ENCODE measurements at places on chromosomes 1 and 21.

DNA sequence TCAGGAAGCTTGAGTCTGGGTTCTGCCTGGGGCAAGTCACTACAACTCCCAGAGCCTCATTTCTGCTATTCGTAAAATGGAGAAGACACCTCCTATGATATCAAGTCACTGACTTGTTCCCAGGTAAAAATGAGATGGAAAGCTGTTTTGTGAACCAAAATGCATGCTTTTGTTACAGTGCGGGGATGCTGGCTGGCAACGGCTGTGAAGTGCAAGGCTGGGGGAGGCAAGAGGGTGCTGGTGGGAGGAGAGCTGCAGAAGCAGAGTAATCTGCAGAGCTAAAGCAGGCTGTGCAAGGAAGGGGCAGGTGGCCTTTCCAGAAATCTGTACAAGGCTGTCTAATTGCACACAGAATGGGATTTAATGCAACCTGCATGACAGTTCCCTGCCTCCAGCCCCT, 150.9 kb downstream of the CNIH3 start:
- DNase-seq = no peak

- DNase-seq = no peak
Observed at GRCh38 chr1:179742291-179742690, 800 bp upstream of the FAM163A start.

GRCh38 chr1:200351826-200352549, 57.8 kb downstream of the ZNF281 start:
- DNase-seq = peak; percentile 32

DNA sequence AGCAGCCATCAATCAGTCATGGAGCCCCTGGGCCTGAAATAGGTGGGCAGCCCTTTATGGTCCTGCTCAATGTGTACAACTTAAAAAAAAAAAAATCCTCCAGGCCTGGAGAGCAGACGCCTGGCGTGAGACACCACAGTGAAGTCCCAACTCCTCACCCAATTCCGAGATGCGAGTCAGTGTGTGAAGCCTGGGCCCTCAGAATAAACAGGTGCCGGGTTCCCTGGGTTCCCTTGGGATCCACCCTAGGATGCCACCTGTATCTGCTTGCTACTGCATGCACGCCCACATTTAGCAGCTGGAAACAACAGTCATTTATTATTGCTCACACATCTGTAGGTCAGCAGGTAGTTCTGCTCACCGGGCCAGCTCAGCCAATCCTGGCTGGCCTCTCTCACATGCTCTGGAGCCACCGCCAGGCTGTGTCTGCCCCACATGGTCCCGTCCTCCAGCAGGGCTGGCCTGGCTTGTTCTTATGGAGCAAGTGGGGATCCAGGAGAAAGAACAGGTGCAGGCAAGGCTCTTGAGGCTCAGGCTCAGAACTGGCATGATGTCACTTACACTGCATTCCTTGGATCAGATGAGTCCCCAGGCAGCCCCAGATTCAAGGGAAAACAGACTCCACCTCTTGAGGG, 172.7 kb downstream of the NPHP4 start:
- DNase-seq = no peak

DNA sequence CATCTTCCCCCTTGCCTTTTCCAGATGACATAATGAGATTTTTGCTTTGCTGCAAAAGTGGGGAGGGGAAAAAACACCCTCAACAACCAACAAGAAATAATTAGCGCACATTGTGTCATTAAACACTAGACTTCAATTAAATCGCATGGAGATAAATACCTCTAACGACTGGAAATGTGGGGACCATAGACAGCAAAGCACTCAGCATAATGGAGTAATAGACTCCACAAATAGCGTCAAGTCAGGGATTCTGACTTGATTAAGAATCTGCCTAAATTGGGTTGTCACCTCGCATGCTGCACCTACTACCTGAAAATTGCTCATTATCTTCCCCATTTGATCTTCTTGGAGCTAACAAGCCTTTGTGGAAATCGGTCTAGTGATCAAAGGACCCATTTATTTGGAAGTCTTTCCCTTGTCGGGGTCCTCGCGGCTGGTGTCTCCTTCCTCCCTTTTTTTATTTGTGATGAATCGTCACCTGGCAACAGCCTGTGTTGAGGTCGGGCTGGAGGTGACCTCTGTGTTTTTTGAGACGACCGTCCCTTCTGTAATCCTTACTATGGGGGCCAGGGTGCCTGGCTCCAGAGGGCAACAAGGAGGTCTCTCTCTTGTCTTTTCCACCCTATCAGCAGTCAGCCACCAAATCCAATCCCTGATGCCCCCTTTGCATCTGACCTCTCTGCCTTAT, 75.3 kb upstream of the IGSF21 start:
- no peak for DNase-seq

GRCh38 chr1:85484264-85484663, 19.3 kb upstream of the DDAH1 start:
- no peak for DNase-seq

- no peak for DNase-seq
Observed at GRCh38 chr1:212475151-212475550, 42.4 kb downstream of the NENF start.

- no peak for DNase-seq
Observed at GRCh38 chr1:79885101-79885500, 878.6 kb upstream of the ADGRL4 start.

GRCh38 chr1:119554183-119554582, 47.2 kb downstream of the HSD3B1 start:
- DNase-seq = no peak

DNA sequence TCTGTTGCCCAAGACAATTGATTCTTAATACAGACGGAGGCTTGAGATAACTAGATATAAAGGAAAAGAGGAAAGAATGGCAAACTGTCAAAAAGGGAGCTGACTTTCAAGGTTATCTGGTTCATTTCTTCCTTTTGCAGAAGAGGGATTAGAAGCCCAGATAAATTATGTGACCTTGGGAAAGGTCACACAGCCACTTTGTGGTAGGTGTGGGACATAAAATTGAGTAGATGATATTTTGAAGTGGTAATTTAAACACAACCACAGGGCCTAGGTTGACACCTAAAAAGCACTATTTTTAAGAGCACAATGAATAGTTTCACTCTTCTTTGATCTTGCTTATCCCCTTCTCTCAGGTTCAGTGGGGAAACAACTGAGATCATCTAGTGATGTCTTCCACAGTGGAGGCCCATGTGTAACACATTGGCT, 16.9 kb upstream of the KIAA0040 start:
- DNase-seq = peak; percentile 42

DNA sequence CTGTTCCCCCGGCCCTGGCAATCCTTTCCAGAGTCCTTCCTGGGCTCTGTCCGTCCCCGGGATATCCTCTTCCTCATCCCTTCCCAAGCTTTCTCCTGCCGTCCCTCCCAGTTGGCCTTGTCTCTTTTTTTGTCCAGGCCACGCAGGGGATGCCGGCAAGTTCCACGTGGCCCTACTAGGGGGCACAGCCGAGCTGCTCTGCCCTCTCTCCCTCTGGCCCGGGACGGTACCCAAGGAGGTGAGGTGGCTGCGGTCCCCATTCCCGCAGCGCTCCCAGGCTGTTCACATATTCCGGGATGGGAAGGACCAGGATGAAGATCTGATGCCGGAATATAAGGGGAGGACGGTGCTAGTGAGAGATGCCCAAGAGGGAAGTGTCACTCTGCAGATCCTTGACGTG, 13.4 kb upstream of the SVBP start:
- no peak for DNase-seq

GRCh38 chr1:21666576-21667320, 2.4 kb downstream of the RAP1GAP start:
- DNase-seq = no peak

- DNase-seq = no peak
Observed at GRCh38 chr1:218778257-218779126, 395.2 kb upstream of the LYPLAL1 start.

GRCh38 chr1:85495556-85495955, 30.6 kb upstream of the DDAH1 start:
- DNase-seq = no peak

- DNase-seq = no peak
Observed at GRCh38 chr1:34746785-34747637, 7.8 kb upstream of the GJB5 start.

GRCh38 chr1:14261395-14261794, 337.1 kb upstream of the KAZN start:
- DNase-seq = no peak

DNA sequence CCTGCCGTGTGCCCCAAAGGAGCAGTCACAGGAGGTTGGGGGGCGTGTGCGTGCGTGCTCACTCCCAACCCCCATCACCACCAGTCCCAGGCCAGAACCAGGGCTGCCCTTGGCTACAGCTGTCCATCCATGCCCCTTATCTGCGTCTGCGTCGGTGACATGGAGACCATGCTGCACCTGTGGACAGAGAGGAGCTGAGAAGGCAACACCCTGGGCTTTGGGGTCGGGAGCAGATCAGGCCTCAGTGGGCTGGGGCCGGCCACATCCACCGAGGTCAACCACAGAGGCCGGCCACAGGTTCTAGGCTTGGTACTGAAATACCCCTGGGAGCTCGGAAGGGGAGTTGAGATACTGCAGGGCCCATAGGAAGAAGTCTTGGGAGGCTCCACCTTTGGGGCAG, 23.5 kb downstream of the COL6A1 start:
- no peak for DNase-seq

DNA sequence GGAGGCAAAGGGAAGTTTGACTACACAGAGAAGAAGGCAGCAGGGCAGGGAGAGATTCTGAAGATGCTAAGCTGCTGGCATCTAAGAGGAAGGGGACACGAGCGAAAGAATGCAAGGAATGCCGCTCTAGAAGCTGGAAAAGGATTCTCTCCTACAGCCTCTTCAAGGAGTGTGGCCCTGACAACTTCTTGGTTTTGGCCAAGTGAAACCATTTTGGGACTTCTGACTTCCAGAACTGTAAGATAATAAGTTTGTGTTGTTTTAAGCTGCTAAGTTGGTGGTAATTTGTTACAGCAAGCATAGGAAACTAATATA, 28.5 kb downstream of the MGST3 start:
- DNase-seq = no peak

- no peak for DNase-seq
Observed at GRCh38 chr21:31222142-31222541, 121.9 kb downstream of the TIAM1 start.

DNA sequence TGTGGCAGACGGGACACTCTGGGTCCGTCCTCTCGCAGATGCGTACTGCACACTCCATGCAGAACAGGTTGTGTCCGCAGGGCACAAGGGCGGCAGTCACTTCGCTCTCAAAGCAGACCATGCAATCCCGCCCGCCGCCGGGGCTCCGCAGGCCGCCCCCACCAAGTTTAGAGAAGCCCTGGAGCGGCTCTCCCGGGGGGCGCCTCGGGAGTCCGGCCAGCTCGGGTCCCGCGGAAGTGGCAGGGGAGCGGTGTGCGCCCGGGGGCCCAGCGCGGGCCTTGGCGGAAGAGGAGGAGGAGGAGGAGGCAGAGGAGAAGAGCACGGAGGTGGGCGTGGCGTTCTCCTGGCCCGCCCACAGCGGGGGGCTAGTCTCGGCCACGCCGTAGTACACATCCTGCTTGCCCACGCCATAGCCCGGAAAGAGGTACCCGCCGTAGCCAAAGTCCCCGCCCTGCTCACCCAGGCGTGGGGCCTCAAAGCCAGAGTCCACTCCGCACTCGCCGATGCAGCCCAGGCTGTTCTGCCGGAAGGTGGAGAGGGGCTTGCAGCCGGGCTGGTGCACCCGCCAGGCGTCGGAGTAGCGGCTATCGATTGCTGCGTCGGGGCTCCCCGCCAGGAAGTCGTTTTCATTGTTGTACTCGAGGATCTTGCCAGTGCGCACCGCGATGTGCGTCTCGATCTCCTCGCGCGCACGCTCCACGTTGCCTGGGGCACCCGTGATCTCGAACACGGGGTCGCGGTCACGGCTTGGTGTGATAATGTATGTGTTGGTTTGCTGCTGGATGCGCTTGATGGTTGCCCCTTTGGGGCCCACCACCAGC, 5.4 kb downstream of the MEX3A start:
- no peak for DNase-seq

- no peak for DNase-seq
Observed at GRCh38 chr1:64775113-64775512, 30.2 kb downstream of the RAVER2 start.

DNA sequence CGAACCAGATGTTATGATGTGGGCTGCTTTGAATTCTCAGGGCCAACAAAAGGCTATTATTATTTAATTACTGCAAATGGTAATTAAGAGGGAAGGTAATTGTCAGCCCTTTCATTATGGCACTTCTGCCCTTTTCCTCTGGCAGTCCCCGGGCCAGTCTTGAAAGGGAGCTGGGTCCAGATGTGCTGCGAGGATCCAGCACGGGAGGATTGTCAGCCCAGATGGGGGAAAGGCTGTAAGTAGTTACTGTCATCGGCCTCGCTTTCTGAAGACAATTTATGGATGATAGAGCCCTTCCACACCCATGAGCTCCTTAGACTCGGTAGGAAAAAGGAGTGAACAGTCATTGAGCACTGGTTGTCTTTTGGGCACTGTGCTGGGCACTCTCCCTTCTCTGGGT, 8.7 kb upstream of the ZNF362 start:
- no peak for DNase-seq
